ENCODE measurements at places on chromosomes 2 and 18. TPM values are rescaled to one million over a fixed set of nuclear protein-coding genes. Genes with fewer than 3 reads are reported as not detected.

The DUSP2 gene
- 4.4 TPM for total RNA-seq

The DGKD gene
- 63.5 TPM for total RNA-seq

The NTSR2 gene
- total RNA-seq, result not detected

The UGT1A10 gene
- total RNA-seq, result not detected

The NEURL3 gene
- not detected for total RNA-seq

The EIF2AK2 gene
- total RNA-seq, result 53.5 TPM

The ASXL3 gene
- 123 TPM for total RNA-seq

The OTOF gene
- 0.31 TPM for total RNA-seq

The ACVR1C gene
- 12.5 TPM for total RNA-seq

Measured in parietal lobe (tissue), 2 donors.